ENCODE measurements at places on chromosomes 5 and 9. TPM values are rescaled to one million over a fixed set of nuclear protein-coding genes. Genes with fewer than 3 reads are reported as not detected.

DNA sequence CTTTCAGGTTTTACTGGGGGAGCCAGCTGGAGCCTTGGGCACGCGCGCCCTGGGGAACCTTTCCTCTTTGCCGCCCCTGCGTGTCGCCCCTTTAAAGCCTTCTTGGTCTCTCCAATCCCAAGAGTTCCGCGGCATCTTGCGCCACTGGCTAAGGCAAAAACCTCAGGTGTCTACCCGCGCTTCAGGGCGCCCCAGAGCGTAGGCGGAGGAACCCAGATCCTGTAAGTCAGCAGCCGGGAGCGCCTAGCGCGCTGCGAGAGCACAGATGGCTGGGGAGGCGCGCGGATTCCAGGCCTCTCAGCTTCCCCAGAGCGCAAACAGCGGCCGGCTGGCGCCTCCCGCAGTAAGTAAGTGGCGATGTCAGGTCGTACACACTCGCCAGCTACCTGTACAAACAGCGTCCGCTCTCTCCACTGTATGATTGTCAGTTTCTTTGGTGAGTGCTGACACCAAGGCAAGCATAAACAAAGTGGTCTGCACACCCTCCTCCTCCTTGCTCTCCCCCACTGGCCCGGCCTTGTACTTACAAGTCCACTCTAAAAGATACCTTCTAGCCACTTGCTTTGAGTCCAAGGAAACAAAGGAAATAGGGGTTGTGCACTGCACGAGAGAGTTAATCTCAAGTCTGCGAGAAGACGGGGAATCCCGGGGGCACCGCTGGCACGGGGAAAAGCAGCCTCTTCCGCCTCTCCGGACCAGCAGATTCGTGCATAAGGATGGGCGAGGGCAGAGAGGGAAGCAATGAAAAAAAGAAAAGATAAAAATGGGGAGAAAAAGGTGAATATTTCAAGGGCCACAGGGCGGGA is 2.9 kb downstream of the HTR1A start:
- DNase-seq = no peak
- H3K27me3 ChIP-seq = peaks cover 37% of the 10 kb centered on the region
- H3K4me1 ChIP-seq = no peaks in the 10 kb centered on the region
- no peak overlapping the region for H3K27ac ChIP-seq
- H3K36me3 ChIP-seq = no peaks in the 10 kb centered on the region
- H3K4me3 ChIP-seq = no peak overlapping the region

- no peaks in the 10 kb centered on the region for H3K36me3 ChIP-seq
- peaks cover 20% of the 10 kb centered on the region for H3K4me1 ChIP-seq
- H3K4me3 ChIP-seq = no peak overlapping the region
These were observed 3.6 kb downstream of the PTRH1 start for GRCh38 chr9:127711831-127712274.

MUSK gene
- 0.45 TPM for total RNA-seq

- peaks cover 4% of the 10 kb centered on the region for H3K27me3 ChIP-seq
- no peak overlapping the region for H3K4me3 ChIP-seq
- H3K4me1 ChIP-seq = no peaks in the 10 kb centered on the region
- no peak for DNase-seq
- H3K36me3 ChIP-seq = no peaks in the 10 kb centered on the region
These were observed 358.8 kb downstream of the MAN2A1 start for GRCh38 chr5:110048491-110048890.

EIF4E1B gene
- total RNA-seq = not detected

GADD45G gene
- total RNA-seq = 9.7 TPM

TUSC1 gene
- total RNA-seq = 24.5 TPM

DNA sequence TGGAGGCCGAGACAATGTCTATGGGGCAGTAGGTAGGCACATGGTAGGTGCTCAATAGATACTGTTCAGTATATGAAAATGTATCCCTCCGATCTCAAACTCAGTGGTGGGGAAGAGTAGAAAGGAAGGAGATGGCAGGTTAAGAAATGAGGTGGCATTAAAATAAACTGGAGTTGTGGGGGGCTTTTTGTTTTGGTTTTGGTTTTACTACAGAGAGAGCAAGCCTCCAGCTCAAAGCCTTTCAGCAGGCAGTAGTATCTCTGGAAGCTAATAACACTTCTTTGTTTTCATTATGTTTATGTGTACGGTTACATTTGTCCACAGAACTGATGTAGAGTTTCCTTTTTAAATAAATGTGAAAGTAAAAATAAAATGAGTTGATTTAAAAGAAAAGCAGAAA is 8.6 kb downstream of the MFAP3 start:
- no peak overlapping the region for H3K4me3 ChIP-seq
- H3K27me3 ChIP-seq = no peaks in the 10 kb centered on the region
- H3K27ac ChIP-seq = no peak overlapping the region
- DNase-seq = no peak

TAF11L10 gene
- total RNA-seq = not detected

GRCh38 chr9:133560311-133560710 is 25.8 kb downstream of the ADAMTSL2 start:
- H3K27ac ChIP-seq = no peak overlapping the region
- H3K36me3 ChIP-seq = no peaks in the 10 kb centered on the region
- DNase-seq = no peak
- H3K27me3 ChIP-seq = peaks cover 12% of the 10 kb centered on the region
- H3K4me1 ChIP-seq = peaks cover 44% of the 10 kb centered on the region
- H3K4me3 ChIP-seq = no peak overlapping the region

DNA sequence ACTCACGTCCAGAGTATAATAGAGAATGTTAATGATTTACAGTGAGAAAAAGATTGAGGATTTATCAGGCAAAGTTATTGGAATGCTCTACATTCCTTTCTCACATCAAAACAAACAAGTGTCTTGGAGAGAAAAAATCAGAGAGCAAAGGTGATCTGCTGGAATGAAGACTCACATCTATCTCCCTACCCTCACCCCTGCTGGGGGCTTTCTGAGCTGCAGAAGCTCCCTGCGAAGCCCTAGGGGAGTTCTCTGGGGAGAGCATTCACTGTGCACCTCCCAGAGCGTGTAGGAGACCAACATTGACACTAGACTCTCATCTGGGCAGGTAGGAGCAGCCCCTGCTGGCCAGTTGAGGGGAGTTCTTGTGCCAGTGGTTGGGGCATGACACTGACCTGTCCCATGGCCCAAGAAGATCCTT is 76.6 kb upstream of the ADAMTS16 start:
- H3K27me3 ChIP-seq = peaks cover 6% of the 10 kb centered on the region
- H3K4me3 ChIP-seq = no peak overlapping the region
- H3K27ac ChIP-seq = no peak overlapping the region
- no peaks in the 10 kb centered on the region for H3K36me3 ChIP-seq

DNA sequence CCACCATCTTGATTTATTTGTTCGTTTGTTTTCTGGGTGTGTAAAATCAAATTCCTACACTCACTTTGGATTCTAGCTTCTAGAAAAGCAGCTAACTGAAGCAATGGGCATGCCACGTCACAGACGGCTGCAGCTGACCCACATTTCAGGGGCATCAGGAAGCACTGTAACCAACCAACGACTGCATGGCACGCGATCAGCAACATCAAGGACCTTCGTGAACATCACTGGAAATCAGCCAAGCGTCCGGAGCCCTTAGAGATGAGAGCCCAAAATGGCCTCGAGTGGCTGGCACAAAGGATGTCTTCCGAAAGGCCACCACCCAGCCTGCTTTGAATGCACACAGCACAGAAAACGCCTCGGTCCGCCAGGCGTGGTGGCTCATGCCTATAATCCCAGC is 191.1 kb downstream of the OLFM1 start:
- DNase-seq = no peak
- H3K27ac ChIP-seq = no peak overlapping the region
- no peak overlapping the region for H3K4me3 ChIP-seq
- peaks cover 17% of the 10 kb centered on the region for H3K4me1 ChIP-seq
- H3K36me3 ChIP-seq = no peaks in the 10 kb centered on the region

- no peak overlapping the region for H3K27ac ChIP-seq
- H3K36me3 ChIP-seq = no peaks in the 10 kb centered on the region
- H3K27me3 ChIP-seq = no peaks in the 10 kb centered on the region
- no peak overlapping the region for H3K4me3 ChIP-seq
- no peak for DNase-seq
These were observed 182.7 kb downstream of the PAPPA start for GRCh38 chr9:116336133-116336862.

DNA sequence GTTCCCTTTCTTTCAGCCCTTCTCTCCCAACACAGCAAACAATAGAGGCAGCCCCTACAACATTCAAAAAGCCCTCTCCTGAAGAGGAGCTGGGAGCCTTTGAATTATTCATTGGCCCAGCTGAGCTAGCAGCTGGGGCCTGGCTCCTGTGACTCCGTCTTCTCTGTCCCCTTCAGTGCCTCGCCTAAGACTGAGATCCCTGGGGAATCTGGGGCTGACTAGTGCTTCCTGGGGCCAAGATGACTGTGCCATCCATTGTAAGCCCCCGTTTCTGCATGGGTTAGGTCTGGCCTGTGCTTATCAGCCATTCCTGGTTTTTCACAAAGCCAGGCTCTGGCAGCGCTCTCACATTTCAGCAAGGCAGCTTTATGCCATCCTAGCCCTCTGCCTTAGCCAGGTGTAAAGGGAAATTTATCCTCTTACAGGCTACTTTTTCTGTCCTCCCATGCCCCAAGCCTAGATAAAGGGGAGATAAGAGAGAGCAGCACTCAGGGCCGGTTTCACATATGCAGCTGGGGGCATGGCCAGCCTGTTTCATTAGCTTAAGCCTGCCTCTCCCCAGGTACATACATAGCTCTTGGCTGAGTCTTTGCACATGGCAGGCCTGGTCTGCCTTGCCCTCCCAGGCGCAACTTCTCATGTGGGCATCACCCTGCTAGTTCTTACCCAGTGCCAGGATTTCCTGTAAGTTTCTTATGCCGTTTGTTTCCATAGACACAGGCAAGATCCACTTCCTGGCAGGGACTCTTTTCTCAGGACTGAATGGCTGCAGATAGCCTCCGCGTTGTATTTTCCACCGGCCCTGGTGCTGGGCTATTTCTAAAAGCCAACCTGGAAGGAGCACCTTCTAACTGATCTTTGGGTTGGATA is 15.8 kb downstream of the PTPA start:
- peaks cover 45% of the 10 kb centered on the region for H3K36me3 ChIP-seq
- H3K4me1 ChIP-seq = peaks cover 9% of the 10 kb centered on the region
- DNase-seq = no peak
- H3K27me3 ChIP-seq = no peaks in the 10 kb centered on the region
- peak overlapping the region; percentile 20 for H3K27ac ChIP-seq
- no peak overlapping the region for H3K4me3 ChIP-seq

DNA sequence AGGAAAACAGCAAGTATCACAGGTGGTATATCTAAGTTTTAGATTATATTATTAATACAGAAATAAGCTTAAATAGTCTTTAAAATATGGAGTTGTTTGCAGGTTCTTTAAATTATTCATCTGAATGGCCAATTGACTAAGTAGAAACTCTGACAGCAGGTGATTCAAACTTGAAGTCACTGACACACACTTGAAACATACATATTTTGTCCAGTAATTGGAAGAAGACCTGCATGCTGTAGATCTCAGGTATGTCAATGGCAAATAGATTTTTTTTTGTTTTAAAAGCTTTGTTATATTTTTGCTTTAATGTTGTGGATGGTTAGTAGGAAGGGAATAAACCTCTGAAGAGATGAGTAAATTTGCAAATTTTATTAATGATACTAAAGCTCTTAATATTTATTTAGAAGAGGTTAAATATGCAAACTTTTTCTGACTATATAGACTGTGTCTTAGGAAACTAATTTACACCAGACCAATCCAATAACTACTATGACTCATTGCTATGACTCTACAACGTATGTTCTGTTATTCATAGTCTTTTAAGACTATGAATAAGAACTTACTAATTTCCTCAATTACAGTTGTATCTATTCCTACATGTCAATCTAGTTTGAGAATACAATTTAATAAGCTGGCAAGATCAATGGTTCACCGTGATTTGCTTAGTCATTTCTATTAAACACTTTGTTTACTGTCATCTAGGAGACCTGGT is 53.9 kb upstream of the RORB start:
- H3K4me1 ChIP-seq = no peaks in the 10 kb centered on the region
- no peak overlapping the region for H3K4me3 ChIP-seq
- DNase-seq = no peak
- H3K27ac ChIP-seq = no peak overlapping the region
- no peaks in the 10 kb centered on the region for H3K36me3 ChIP-seq

DNA sequence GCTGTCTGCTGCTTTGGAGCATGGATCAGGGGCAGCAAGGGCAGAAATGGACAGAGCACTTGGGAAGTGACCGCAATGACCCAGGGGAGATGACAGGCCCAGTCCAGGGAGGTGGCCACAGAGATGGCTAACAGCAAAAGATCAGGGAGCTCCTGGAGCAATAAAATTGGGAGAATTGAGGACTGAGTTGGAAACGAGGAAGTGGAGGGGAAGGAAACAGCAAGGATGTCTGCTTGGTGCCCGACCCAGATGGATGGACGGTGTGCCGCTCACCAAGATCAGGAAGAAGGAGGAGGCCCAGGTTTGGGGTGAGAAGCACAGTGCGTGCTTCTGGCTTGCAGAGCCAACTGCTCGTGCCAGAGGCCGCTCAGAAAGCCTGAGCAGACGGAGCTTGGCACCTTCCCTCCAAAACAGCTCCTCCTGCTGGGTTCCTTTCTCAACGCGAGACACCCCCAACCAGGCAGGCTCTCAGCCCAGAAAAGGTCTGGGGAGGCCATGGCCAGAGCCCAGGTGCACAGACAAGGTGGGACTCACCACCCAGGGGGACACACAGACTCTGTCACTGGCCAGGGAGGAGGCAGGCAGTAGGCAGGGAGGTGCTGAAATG is 1.7 kb upstream of the SLC34A1 start:
- DNase-seq = no peak
- no peak overlapping the region for H3K27ac ChIP-seq
- H3K4me1 ChIP-seq = peaks cover 16% of the 10 kb centered on the region
- H3K36me3 ChIP-seq = no peaks in the 10 kb centered on the region

DNA sequence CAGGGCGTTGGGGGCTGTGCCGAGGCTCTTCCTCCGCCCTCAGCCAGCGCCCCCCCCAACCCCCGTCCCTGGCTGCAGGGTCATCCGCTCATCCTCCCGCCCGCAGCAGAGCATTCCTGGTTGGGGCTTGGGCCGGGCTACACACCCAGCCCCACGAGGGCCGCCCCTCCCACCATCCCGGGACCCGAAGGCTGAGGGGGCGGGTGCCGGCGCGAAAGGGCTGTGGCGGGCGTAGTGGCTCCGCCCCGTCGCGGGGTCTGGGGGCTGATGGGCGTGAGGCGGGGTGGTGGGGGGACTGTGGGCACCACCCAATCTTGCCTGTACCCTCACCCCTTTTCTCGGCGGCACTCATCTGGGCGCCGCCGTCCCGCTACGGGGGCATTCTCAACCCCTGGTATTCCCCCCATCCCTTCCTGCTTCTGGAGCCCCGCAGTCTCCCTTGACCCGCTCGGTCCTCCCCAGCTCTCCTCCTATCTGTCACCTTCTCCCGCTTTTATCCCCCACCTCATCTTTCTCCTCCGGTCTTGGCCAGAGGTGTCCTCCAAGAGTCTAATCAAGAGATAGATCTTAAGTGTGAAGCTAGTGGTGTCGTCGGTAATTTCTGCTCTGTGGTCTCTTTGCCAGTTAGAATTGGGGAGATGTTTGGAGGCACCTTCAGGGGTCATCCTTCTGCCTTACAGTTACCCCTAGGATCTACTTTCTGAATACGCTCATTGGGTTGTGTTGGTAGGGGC is 1.6 kb downstream of the FER start:
- H3K27me3 ChIP-seq = no peaks in the 10 kb centered on the region
- peak overlapping the region; percentile 95 for H3K27ac ChIP-seq
- H3K4me3 ChIP-seq = peak overlapping the region; percentile 100
